ENCODE measurements at places on chromosomes 5 and 9.

DNA sequence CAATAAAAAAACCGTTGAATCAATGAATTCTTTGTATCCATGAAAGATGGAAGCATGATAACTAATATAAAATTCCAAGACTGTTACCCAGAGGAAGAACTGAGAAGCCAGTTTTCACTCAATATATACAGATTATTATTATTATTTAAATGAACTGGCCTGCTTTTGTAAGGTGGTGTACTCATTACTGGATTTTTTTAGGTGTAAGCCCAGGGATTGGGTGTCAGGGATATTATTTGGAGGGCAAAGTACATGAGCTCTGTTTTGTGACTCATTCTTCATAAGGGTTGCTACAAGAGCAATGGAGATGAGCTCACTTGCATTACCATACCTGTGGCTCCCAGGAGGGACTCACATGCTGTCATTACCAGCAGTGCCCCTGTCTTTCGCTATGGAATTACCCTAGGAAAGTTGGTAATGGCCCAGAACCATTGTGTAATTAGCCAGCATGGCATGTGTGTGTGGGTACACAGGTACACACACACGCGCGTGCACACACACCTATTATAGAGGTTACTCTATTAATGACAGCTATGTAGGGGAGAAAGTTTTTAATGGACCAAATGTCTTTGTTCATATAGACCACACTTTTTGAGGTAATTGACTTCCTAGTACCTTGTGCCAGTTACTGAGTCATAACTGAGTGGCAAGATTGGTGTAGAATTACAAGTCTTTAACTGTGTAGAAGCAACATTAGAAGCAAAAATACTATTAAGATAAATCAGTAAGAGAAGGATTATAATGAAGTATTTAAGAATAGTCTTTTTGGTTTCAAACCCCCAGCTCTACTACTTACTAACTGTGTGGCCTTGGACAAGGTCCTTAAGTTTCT lies 143.4 kb downstream of the GDNF start:
- DNase-seq, result no peak

GRCh38 chr9:132982458-132982857 lies 4.0 kb downstream of the GFI1B start:
- DNase-seq, result no peak

DNA sequence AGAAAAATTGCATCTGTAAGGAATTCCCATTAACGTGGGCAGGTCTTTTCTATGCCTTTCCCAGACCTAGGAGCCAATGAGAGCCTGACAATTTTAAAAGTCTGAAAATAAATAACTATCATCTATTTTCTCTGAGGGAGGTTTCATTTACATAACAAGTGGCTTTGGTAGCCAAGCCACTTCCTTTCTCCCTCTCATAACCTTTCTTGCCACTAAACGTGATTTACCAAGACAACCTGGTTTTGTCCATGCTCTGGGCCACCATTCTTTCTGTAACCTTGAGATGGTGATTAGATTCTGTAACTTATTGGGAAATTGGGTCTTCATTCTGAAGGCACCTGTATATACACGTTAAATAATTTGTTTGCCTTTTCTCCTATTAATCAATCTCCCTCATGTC lies 1046.9 kb downstream of the CDH12 start:
- DNase-seq, result no peak

DNA sequence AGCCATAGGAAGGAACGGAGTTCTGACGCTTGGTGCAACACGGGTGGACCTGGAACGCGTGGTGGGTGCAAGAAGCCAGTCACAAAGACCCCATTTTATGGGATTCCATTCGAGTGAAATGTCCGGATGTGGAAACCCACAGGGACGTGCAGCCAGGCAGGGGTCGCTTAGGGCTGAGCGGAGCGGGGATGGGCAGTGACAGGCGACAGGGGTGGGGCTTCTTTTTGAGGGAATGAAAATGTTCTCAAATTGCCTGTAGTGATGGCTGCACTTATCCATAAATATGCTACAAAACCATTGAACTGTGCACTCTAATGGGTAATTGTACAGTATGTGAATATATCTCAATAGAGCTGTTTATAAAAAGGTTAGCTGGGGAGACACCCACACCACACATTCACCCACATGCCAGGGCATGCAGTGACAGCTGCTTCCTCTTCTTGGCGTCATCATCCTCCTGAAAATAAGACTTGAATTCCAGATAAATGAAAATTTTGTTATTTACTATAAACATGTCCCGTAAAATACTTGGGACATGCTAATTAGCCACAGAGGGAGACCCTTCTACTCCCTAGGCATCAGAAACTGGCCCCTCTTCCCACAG lies 71.3 kb upstream of the OLFM1 start:
- no peak for DNase-seq

GRCh38 chr5:122262103-122262502 lies 49.9 kb upstream of the SNCAIP start:
- no peak for DNase-seq

DNA sequence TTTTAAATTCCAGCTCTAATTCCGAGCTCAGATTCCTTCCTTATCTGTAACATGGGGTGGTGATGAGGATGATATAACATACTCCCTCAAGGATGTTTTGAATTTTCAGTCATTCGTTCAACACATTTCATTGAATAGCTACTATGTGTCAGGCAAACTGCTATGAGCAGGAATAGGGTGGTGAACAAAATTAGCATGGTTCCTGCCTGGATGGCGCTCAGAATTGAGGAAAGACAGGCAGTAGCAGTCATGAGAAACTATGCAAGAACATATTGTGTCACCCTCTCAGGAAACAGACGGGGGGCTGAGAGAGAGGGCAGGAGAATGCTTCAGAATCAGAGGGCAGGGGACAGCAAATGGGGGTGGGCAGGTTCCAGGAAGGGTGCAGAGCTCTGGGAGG lies 265.2 kb downstream of the NSG2 start:
- DNase-seq, result no peak

Measured in stimulated activated CD4-positive, alpha-beta T cell treated with anti-CD3 and anti-CD28 coated beads, Interleukin-1b, Interleukin-23, amount 100 ng/mL, for 24 hours (primary cell).